Glomerular endothelial cell (primary cell): ENCODE measurements at places on chromosomes 12 and 14.
A peak's percentile ranks its signal among the peaks of the same experiment; 100 is the strongest.

DNA sequence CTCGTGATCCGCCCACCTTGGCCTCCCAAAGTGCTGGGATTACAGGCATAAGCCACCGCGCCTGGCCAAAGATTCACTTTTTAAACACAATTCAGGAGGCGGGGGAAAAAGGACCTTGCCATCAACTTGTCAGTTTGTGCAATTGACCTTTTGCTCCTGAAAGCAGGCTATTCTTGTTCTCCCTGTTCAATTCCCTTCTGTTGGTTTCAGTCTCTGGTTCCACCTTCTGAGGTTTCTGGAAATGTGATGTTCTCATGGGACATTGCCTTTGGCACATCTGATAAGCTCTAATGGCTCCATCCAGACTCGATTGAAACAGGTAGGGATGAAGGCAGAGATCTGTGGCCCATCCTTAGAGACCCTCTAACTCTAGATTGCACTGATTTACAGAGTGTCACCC is 17.9 kb upstream of the CCDC85C start:
- no peak for DNase-seq

- no peak for DNase-seq
These were observed 1.3 kb upstream of the ARHGEF25 start for GRCh38 chr12:57609781-57610553.

- DNase-seq = no peak
These were observed 541.9 kb upstream of the SEL1L start for GRCh38 chr14:82075566-82075965.

DNA sequence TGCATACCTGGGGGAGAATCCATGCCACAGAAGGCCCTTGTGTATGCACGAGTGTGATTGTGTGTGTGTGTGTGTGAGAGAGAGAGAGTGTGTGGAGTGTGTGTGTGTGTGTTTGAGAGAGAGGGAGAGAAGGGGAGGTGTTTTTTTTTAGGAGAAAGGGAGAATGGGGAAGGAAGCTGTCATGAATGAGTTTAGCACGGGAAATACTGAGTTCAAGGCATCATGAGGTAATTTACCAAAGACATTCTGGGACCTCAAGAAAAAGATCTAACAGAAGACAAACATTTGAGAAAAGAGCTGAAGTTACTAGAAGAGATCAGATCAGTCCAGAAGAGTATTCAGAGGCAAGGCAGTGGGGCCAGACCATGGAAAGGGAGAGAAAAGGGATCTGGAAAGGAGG is 157.1 kb downstream of the TTC7B start:
- DNase-seq = no peak

- DNase-seq = no peak
These were observed 92.2 kb downstream of the ACSS3 start for GRCh38 chr12:81170072-81170471.

GRCh38 chr12:54021432-54022013 is 6.7 kb upstream of the HOXC6 start:
- DNase-seq = no peak

DNA sequence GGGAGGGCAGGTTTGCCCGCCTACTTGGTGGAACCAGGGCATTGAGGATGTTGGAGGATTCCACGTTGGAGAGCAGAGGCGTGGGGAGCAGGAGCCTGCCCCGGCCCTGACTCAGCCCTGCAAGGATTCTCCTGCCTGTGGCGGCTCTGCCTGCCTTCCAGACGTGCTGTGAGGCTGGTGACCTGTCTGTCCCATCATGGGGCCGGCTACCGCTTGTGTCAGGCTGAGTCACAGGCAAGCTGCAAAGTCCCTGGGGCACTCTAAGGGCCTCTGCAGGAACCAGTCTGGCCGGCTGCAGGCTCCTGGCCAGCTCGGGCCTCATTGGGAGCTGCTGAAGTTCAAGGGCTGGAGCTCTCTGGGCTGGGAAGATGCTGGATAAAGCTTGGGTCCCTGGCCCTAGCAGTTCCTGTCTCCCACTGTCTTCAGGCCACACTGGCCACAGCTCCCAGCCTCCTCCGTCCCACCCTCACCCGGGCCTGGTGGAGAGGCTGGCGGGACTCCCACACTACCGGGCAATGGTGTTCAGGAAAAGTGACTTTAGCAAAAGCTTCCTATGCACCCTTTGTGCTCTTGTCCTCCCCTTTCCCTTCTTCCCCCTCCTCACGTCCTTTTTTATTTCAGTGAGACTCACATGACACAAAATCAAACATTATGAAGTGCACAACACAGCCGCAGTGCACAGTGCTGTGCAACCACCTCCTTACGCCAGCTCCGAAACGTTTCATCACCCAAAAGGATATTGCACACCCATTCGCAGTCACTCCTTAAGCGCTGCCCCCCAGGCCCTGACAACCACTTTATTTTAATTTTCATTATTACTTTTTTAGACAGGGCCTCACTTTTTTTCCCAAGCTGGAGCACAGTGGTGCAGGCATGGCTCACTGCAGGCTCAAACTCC is 22.0 kb upstream of the ULK1 start:
- DNase-seq = no peak

DNA sequence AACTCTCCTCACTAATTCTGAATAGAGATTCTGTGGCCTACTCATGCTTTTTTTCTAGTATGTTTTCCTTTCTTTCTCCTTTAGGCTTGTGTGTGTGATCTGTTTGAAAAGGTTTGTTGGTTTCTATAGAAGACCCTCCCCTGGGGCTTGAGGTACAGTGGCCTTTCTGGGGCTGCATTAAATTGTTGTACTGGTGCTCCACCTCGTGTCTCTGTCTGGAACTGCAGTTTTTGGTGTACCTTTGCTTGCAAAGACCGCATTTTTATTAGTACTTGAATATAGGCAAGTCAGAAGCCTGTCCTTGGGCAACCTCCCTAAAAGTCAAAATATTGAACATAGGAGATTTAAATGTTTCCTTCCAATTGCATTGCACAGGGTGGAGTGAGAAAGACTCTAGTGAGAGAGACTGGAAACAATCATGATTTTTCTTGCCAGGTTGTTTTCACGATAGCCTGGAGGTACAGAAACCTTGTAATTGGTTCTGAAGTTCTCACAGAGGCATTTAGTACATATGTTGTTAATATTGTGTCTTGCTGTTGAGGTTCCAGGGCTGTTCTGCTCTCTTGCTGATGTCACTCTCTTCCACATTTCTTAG is 39.0 kb downstream of the SLCO1B1 start:
- peak; percentile 27 for DNase-seq

DNA sequence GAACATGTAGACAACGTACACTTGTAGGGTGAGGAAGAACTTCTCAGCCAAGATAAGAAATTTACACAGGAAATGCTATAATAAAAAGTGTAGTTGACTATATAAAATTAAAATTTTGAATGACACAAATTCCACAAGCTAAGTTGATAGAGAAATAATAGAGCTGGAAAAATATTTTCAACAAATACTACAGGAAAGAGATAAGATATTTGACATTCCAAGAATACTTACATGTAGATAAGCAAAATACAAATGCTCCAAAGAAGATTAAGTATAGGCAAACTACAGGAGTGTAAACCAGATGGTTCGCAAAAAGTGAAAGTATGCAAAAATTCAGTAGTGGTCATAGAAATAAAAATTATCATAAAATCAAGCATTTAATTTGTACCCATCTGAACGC is 49.2 kb upstream of the ANP32D start:
- DNase-seq = no peak

GRCh38 chr12:4645023-4645422 is 3.8 kb downstream of the AKAP3 start:
- no peak for DNase-seq

DNA sequence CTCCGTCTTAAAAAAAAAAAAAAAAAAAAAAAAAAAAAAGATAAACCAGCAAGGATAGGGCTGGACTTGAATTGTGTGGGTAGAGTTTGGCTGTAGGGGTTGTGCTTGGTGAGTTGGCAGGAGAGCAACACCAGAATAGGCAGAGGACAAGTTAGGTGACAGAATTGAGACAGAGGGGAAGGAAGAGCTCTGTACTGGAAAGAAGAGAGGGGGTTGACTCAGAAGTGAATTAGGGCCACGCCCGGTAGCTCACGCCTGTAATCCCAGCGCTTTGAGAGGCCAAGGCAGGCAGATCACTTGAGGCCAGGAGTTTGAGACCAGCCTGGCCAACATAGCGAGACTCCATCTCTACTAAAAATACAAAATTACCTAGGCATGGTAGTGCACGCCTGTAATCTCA is 6.1 kb upstream of the TMEM30B start:
- DNase-seq = no peak

DNA sequence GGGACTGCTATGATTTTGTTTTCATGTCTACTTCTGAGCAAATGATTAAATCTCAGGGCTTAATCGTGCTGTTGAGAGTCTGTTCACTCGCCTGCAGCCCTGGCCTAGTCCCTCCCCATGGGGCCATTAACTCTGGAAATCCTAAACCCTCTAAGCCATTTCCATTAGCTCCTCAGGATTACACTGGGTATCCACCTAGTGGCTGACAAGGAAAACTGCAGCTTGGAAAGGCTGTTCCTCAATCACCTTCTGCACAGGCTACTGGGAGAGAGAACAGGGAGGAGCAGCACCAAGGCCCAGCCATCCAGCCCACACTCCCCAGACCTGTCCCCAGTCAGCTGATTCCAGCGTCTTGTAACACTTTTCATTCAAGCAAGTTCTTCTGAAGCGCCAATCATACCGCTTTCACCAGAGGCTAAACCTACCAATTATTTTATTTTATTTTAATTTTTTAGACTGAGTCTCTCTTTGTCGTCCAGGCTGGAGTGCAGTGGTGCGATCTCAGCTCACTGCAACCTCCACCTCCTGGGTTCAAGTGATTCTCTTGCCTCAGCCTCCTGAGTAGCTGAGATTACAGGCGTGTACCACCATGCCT is 48.7 kb downstream of the NEUROD4 start:
- DNase-seq = no peak

DNA sequence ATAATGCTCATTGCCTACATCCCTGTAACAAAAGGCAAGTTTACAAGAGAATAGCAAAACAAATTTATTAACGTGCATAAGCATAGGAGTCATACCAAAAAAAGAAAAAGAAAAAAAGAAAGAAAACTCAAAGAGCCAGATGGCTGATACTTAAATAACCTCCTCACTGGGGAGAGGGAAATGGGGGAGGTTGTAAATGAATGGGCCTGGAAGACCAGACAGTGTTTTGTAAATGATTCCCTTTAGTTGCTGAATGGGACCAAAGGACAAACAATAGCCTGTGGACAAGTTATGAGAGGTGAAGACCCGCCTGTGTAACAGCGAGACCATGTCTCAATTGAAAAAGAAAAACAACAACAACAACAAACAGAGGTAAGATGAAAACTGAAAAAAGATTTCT is 35.3 kb downstream of the CAPS2 start:
- no peak for DNase-seq

- no peak for DNase-seq
These were observed 31.4 kb downstream of the PPFIBP1 start for GRCh38 chr12:27555361-27555760.

GRCh38 chr14:92985521-92985920 is 62.6 kb downstream of the CHGA start:
- no peak for DNase-seq

- DNase-seq = no peak
These were observed 45.5 kb upstream of the FAR2 start for GRCh38 chr12:29103539-29103974.

- DNase-seq = no peak
These were observed 21.1 kb downstream of the GSC start for GRCh38 chr14:94748667-94749347.

- DNase-seq = no peak
These were observed 83.7 kb downstream of the PHETA1 start for GRCh38 chr12:111285200-111285599.

DNA sequence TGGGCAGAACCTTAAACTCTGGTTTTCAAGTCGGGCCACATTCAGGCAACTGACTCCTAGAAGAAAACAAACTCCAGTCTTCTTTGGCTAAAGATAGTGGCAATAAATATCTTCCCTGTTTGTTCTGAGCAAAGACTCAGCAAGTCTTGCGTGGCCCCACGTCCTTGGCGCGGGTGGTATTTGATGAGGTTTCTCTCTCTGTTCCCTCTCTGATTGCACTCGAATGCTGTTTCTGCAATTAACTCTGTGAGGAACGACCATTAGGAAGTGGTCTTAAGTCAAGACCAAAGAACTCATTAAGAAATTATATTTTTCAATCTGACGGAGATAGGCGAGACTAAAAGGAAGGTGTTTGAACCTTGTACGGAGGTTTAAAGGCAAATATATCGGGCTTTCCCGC is 177.6 kb downstream of the TMEM132C start:
- DNase-seq = no peak

GRCh38 chr14:76868454-76869170 is 42.4 kb downstream of the LRRC74A start:
- DNase-seq = no peak

GRCh38 chr14:88605594-88605993 is 42.8 kb downstream of the ZC3H14 start:
- DNase-seq = no peak

DNA sequence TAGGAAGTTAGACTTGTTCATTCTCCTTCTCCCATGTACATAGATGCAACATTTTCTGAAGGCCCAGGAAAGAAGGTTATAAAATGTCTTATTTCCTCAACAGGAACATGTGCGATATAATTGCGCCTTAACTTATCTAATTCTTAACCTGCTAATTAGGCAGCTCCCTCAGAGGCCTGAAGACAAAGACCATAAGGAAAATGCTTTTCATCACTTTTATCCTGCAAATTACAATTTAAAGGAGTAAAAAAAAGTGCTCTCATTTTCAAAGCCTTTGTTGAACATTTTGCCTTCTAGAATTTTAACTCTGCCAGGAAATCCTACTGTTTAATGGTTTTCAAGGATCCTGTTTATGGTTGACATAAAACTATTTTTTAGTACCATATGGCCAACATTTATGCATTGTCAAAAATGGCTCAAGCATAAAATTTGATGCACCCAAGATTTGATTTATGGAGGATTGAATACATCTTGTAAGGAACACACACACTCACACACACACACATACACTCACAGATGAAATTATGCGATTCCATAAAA is 660.4 kb upstream of the TMEM132C start:
- DNase-seq = no peak

GRCh38 chr14:55306938-55307589 is 35.8 kb downstream of the FBXO34 start:
- no peak for DNase-seq

- no peak for DNase-seq
These were observed 46.2 kb downstream of the GALNT9 start for GRCh38 chr12:132282950-132283771.

GRCh38 chr14:55477680-55478079 is 37.3 kb upstream of the TBPL2 start:
- DNase-seq = no peak

DNA sequence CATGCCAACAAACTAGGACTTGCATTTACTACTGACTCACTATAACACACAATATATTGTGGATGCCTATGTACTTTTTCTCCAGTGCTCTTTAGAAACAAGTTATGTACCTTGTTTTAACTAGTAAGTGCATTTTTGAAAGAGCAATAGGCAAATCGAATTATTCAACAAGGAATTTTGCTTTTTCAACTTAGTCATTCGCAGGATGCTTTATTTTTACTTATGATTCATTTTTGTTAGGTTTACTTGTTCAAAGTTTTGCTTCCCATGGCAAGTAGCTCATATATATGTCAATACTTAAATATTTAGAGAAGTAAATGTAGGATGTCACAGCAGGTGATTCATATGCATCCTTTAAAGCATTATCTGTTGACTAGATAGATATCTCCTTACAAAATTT is 149.8 kb downstream of the PELI2 start:
- DNase-seq = no peak
